ENCODE measurements at places on chromosomes 6 and 20.

DNA sequence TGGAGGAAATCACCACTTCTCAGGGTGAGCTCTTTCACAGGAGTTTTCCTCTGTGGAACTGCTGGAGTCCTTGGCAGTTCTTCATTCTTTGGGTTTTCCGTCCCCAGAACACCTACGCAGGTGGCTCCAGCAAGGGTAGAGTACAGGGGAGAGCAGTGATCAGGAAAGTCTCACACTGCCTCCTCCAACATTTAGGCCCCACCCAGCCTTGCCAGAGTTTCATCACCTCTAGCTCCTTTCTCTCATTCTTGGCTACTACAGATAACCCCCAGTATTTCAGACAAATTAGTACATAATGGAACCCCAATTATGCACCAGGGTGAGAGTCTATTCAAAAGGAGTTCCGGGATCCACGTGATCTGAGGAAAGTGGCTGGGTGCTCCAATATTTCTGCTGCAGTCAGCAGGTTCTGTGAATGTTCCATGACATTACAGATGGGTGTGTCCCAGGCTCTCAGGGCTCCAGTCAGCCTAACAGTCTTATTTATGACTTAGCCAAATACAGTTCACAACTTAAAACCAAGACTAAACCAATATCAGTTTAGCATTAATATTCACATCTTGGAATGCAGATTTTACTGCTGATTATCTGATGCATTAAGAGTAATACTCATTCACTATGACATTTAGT lies 44.6 kb downstream of the GPR63 start:
- DNase-seq: no peak

GRCh38 chr20:61072398-61072797 lies 179.7 kb upstream of the CDH4 start:
- no peak for DNase-seq

GRCh38 chr6:133806382-133807140 lies 82.4 kb upstream of the TCF21 start:
- no peak for DNase-seq

- no peak for DNase-seq
Measured at GRCh38 chr6:96286503-96286902, 235.1 kb upstream of the UFL1 start.

DNA sequence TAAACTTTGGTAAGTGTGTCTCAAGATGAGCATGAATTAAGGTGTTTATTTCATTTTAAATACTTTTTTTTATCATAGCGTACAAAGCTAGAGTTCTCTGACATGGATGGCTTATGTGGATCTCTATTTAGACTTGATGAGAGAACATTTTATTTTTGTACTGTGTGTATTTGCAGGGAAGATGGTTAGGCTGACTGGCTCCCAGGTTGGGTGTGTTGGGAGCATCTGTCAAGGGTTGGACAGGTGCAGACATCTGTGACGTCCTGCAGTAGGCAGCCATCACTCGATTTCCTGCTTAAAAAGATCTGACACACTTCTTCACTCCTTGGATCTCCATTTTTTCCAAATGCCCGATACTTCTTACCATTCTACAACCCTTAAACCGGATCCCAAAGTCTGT lies 221.9 kb upstream of the QKI start:
- DNase-seq: no peak

DNA sequence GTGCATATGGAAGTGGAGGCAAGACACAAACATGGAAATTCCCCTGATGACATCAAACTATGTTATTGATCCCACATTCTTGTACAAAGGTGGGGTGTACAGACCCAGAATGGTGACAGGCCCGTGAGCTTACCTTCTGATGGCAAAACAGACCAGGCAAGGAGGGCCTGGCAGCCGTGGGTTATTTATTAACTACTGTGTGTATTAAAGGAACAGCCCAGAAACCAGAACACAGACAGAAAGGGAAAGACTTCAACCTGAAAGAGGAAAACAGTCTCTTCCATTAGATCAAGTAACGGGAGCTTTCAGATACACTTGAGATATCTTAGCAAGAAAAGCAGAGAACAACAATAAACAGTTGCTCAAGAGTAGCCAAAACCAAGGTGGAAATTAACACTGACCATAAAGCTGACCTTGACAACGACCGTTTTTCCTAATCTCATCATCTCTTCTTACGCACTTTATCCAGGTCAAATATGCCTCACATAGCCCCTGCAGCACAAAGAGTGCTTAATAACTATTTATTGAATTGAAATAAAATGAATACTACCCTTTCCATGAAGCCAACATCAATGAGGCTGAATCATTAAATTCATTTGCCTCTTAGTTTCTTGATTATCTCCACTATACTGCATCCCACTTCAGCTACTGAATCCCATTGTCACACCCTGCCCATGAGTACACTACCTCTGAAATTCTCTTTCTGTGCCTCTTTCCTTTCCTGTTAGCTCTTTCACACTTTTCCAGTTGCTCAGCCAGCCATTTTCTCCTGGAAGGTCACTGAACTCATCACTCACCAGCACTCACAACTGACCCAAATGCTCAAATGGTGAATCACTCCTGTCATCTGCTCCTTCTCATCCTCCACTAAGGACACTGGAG lies 67.4 kb downstream of the MOXD1 start:
- no peak for DNase-seq

DNA sequence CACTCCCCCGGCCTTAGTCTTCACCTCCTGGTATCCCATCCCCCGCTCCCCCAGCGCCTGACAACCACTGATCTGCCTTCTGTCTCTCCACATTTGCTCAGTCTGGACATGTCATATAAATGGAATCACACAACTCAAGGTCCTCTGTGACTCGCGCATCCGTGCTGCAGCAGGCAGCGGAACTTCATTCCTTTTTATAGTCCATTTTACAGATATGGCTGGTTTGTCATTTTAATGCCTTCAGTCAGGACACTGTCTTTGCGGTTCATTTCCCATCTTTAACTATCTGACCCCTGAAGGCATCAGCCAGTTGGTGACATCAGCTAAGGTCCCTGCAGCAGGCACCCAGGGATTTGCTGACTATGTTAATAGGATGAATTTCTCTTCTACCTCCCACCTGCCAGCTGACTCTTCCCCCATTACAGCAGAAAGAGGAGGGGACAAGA lies 125.7 kb downstream of the ZMYND8 start:
- no peak for DNase-seq

- no peak for DNase-seq
Measured at GRCh38 chr6:136127873-136128272, 122.2 kb downstream of the MTFR2 start.

DNA sequence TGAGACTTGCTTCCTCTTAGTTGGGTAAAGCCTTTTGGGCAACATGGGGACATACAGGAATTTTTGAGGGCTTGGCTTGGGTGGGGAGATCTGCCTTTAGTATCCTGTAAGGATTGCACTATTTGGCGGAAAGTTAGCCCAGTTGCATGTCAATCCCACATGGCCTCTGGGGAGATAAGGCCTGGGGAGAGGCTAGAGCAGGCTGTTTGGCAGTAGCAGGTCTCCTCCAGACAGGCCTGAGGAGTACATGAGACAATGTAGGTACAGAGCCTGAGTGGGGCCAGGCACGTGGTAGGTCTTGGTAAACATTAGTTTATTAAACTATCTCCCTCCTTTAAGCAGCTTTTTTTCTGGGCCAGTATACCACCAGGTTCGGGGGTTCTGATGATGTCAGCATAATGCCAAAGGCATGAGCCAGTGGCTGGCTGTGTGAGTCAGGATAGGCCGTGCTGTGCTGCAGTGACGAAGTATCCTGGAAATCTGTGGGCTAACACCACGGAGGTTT lies 147.9 kb downstream of the VEGFA start:
- no peak for DNase-seq

All from ovary (tissue), 10 donors.